ENCODE measurements at places on chromosomes 16 and 17.
A peak's percentile ranks its signal among the peaks of the same experiment; 100 is the strongest.

GRCh38 chr17:72240333-72240732 is 119.5 kb downstream of the SOX9 start:
- H3K27me3 ChIP-seq = no peaks in the 10 kb centered on the region
- H3K4me1 ChIP-seq = no peaks in the 10 kb centered on the region
- no peaks in the 10 kb centered on the region for H3K36me3 ChIP-seq
- H3K27ac ChIP-seq = no peak overlapping the region
- H3K4me3 ChIP-seq = no peak overlapping the region
- no peak for DNase-seq

DNA sequence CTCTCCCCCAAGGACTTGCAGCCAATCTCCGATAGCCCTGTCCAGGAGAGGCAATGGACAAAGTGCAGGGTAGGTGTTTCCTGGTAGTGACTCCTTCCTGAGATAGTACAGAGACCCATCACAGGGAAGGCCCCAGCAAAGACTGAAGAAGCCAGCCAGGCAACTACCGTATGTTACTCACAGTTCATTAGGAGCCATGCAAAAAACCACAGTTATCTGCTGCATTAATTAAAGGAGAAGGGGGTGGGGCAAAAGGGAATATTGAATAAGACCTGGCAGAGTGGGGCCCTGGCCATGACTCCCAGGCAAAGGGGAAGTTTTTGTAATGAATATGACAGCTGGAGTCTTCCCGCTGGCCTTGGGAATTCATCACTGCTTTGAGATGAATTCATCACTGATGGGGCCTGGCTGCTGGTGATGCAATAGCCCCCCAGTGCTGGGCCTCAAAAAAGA is 2.5 kb upstream of the SLC13A2 start:
- H3K4me3 ChIP-seq = no peak overlapping the region
- no peak overlapping the region for H3K27ac ChIP-seq
- H3K27me3 ChIP-seq = peaks cover 5% of the 10 kb centered on the region

- no peak overlapping the region for H3K27ac ChIP-seq
- peaks cover 9% of the 10 kb centered on the region for H3K27me3 ChIP-seq
- DNase-seq = no peak
- no peak overlapping the region for H3K4me3 ChIP-seq
Measured at GRCh38 chr17:59436900-59437299, 105.4 kb downstream of the YPEL2 start.

DNA sequence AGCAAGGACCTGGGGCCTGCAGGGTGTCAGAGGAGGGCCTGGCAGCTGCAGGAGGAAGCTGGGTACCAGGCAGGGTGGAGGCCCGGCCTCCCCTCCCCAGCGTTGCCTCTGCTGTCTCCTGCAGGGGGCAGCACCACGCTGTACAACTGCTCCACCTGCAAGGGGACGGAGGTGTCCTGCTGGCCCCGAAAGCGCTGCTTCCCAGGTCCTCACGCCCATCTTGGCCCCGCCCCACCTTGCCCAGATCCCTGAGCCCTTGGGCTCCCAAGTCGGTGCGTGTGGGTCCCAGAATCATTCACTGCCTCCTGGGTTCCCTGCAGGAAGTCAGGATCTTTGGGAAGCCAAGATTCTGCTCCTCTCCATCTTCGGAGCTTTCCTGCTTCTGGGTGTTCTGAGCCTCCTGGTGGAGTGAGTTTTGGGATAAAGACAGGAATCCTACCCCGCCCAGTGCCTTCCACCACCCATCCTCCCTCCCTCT is 1.2 kb downstream of the TMEM95 start:
- H3K27ac ChIP-seq = no peak overlapping the region
- peaks cover 11% of the 10 kb centered on the region for H3K36me3 ChIP-seq
- H3K4me3 ChIP-seq = no peak overlapping the region
- H3K27me3 ChIP-seq = no peaks in the 10 kb centered on the region
- DNase-seq = peak; percentile 75

GRCh38 chr17:80738020-80738808 is 193.6 kb downstream of the RPTOR start:
- no peak overlapping the region for H3K27ac ChIP-seq
- no peaks in the 10 kb centered on the region for H3K27me3 ChIP-seq
- H3K36me3 ChIP-seq = peaks cover 7% of the 10 kb centered on the region
- DNase-seq = no peak
- H3K4me1 ChIP-seq = peaks cover 43% of the 10 kb centered on the region

DNA sequence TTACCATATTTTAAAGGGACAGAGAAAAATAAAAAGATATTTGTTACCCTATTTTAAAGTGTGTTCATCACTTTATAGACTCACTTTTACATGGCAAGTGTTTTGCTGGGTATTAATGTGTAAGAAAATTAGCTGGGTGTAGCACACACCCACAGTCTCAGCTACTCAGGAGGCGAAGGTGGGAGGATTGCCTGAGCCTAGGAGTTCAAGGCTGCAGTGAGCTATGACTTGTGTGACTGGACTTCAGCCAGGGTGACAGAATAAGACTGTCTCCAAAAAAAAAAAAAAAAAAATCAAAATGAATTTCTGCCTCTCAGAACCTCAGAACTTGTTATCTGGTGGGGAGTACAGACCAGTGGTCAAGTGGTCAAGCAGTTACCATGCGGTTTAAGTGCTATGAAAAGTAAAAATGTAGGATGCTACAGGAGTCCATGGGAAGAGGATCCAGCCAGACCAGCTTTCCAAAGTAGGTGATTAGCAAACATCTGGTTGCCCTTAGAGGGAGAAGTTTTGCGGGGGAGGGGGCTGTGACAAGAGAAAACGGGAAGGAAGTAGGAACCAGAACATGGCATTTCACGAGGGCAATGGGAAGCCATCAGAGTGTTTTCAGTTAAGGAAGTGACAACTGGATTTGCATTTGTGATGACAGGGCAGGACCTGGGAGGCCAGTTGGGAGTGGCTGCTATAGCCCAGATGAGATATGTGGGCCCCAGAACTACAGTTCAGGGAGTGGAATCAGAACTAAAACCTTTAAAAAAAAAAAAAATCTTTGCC is 13.9 kb downstream of the CNEP1R1 start:
- peaks cover 20% of the 10 kb centered on the region for H3K36me3 ChIP-seq
- no peak overlapping the region for H3K27ac ChIP-seq
- H3K4me1 ChIP-seq = peaks cover 5% of the 10 kb centered on the region
- peaks cover 18% of the 10 kb centered on the region for H3K27me3 ChIP-seq
- no peak for DNase-seq
- no peak overlapping the region for H3K4me3 ChIP-seq

DNA sequence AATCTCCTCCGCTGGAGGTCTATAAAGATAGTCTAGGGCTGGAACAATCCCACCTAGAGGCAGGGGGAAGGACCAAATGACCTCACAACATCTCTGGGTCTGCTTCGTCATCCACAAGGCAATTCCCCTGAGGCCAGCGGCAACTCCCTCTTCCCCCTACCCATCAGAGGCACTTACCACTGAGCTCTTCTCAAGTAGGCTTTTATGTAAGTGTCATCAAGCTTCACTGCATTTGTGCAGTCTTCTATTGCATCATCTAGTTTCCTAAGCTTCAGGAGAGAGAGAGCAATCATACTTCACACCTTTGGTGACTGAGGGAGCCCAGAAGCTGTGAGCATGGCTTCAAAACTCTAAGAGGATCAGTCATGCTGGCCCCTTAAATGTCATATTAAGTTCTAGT is 21.0 kb downstream of the CNP start:
- peaks cover 66% of the 10 kb centered on the region for H3K36me3 ChIP-seq
- H3K27me3 ChIP-seq = no peaks in the 10 kb centered on the region
- no peak overlapping the region for H3K4me3 ChIP-seq
- peaks cover 5% of the 10 kb centered on the region for H3K4me1 ChIP-seq

DNA sequence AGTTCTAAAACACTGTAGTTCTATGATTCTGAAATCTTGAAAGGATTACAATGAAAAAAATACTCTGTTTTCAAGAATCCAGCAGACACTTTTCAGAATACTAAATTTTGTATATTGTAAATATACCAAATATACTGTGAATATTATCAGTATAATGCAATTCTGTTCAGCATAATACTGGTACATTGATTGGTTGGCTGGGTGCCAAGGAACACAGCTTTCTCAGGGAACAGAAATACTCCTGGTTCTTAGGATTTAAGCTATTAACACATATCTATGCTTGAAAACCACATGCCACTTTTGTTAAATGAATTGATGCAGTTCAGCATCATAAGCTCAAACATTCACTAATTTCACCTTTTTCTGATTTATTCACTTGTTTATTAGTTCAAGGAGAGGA is 2.5 kb upstream of the GINS3 start:
- no peak for DNase-seq
- peaks cover 11% of the 10 kb centered on the region for H3K4me1 ChIP-seq
- peaks cover 4% of the 10 kb centered on the region for H3K27me3 ChIP-seq
- no peak overlapping the region for H3K4me3 ChIP-seq

- DNase-seq = no peak
- H3K27me3 ChIP-seq = no peaks in the 10 kb centered on the region
- H3K4me3 ChIP-seq = no peak overlapping the region
- H3K4me1 ChIP-seq = no peaks in the 10 kb centered on the region
Measured at GRCh38 chr16:7344830-7345780, 12.5 kb downstream of the RBFOX1 start.

DNA sequence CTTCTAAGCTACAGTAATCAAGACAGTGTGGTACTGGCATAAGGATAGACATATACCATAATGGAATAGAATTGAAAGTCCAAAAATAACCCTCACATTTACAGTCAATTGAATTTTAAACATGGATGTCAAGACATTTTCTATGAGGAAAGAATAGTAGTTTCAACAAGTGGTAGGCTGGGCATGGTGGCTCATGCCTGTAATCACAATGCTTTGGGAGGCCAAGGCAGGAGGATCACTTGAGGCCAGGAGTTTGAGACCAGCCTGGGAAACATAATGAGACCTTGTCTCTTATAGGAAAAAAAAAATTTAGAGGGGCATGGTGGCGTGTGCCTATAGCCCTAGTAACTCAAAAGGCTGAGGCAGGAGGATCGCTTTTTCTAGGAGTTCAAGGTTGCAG is 122.8 kb upstream of the TBX2 start:
- no peak overlapping the region for H3K27ac ChIP-seq
- no peaks in the 10 kb centered on the region for H3K36me3 ChIP-seq
- no peak for DNase-seq
- H3K4me1 ChIP-seq = peaks cover 6% of the 10 kb centered on the region

GRCh38 chr17:19756546-19756945 is 8.4 kb upstream of the ALDH3A1 start:
- H3K27ac ChIP-seq = no peak overlapping the region
- DNase-seq = no peak
- no peaks in the 10 kb centered on the region for H3K4me1 ChIP-seq
- no peaks in the 10 kb centered on the region for H3K36me3 ChIP-seq
- no peak overlapping the region for H3K4me3 ChIP-seq
- peaks cover 69% of the 10 kb centered on the region for H3K27me3 ChIP-seq

DNA sequence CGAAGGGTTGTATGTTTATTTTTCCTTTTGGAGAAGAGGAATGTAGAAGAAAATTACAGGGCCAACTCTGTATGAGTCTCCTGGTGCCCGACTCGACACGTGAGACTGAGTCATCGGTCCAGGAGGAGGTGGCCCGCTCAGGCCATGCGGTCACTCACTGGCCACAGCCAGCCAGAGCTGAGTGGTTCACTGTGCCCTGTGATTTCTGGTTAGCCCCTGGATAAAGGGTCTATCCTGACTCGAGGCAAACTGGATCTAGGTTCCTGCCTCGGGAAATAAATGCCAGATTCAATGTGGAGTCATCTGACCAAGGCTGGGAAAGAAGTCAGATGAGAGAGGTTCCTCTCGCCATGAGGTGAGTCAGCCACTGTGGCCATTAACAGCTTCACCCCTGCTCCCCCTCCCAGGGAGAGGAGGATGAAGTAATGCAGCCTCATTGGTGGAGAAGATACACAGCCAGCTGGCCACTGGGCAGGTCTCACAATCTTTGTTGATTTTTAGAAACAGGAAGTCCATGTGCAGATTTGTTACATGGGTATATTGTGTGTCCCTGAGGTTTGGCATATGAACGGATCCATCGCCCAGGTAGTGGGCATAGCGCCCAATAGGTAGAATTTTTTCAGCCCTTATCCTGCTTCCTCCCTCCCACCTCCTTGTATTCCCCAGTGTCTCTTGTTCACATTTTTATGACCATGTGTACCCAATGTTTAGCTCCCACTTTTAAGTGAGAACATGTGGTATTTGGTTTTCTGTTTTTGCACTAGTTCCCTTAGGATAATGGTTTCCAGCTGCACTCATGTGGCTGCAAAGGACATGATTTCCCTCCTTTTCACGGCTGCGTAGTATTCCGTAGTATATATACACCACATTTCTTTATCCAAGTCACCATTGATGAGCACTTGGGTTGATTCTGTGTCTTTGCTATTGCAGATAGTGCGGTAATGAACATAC is 21.7 kb upstream of the USP36 start:
- H3K27me3 ChIP-seq = peaks cover 33% of the 10 kb centered on the region
- peaks cover 4% of the 10 kb centered on the region for H3K36me3 ChIP-seq
- H3K4me1 ChIP-seq = no peaks in the 10 kb centered on the region
- H3K4me3 ChIP-seq = no peak overlapping the region

DNA sequence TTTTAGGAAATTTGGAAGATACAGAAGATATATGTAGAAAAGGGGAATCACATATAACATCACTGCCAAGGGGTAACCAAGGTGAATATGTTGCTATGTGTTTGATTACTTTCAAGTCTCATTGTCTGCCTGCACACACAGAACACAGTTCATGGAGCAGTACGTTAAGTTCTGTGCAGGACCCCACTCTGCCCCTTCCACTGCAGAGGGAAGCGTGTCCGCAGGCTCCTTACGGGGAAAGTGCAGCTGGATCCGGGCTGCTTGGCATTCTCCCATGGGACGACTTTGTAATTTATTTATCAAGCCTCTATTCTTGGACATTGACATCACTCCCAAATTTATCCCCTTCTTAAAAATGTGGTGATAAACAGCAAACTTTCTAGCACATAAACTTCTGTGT is 226.8 kb downstream of the FOXL1 start:
- no peak overlapping the region for H3K27ac ChIP-seq
- H3K4me3 ChIP-seq = no peak overlapping the region
- H3K27me3 ChIP-seq = peaks cover 7% of the 10 kb centered on the region
- no peaks in the 10 kb centered on the region for H3K4me1 ChIP-seq

DNA sequence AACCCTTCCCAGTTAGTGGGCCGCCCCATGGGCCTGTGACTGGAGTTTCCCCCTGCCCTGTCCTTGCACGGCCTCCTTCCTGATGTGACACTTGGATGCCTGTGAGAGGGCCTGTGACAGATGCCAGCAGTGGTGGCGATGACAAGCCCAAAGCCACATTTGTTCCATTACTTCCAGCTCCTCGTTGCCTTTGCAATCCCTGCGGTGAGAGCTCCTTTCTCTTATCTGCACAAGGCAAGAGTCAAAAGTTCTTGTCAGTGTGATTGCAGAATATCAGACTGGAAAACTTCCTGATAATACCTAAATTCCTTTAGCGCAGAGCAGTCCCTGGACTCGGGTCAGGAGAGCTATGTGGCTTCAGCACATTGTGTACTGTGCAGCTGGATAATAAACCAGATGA is 54.4 kb upstream of the ARHGAP44 start:
- no peaks in the 10 kb centered on the region for H3K36me3 ChIP-seq
- H3K4me1 ChIP-seq = no peaks in the 10 kb centered on the region
- no peaks in the 10 kb centered on the region for H3K27me3 ChIP-seq
- H3K27ac ChIP-seq = no peak overlapping the region
- no peak overlapping the region for H3K4me3 ChIP-seq
- no peak for DNase-seq

DNA sequence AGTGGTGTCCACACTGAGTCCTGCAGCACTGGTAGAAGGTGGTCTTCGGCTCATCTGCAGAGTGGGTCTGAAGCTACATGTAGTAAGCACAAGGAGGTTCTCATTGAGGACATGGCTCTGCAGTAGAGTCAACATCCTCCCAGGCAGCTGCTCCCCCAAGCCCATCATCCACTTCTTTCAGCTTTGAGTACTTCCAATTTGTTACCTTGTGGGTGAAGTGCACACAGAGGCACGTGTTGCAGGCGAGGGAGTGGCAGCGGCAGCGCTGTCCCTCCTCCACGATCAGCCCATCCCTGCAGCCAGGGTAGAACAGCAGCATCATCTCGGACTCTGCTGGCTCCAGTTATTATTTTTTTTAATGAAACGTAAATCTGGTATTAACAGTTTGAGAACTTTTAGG is 1.8 kb upstream of the SSTR2 start:
- no peak for DNase-seq
- no peak overlapping the region for H3K27ac ChIP-seq
- peaks cover 27% of the 10 kb centered on the region for H3K4me1 ChIP-seq

All from central memory CD8-positive, alpha-beta T cell (primary cell).